Fibroblast of pulmonary artery (primary cell): ENCODE measurements at places on chromosomes 5 and 9.
A peak's percentile ranks its signal among the peaks of the same experiment; 100 is the strongest.

DNA sequence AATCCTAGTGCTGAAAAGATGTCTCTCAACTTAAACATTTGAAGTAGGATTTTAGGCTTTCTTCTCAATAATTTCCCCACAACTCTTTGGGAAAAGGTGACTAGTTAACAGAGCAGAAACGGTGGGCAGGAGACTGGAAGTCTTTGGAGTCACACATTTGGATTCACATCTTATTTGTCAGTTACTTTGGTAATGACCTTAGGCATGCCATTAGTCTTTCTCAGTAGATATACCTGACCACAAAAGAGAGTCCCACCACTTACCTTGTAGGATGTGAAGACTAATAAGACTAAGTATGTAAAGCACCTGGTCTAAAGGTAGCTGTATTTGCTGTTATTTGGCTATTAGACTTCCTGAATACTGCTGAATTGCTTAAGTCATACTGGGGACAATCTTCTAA, 35.4 kb downstream of the DAP start:
- DNase-seq = no peak

- peak; percentile 39 for DNase-seq
Measured at GRCh38 chr5:4130819-4131218, 535.2 kb downstream of the IRX1 start.

DNA sequence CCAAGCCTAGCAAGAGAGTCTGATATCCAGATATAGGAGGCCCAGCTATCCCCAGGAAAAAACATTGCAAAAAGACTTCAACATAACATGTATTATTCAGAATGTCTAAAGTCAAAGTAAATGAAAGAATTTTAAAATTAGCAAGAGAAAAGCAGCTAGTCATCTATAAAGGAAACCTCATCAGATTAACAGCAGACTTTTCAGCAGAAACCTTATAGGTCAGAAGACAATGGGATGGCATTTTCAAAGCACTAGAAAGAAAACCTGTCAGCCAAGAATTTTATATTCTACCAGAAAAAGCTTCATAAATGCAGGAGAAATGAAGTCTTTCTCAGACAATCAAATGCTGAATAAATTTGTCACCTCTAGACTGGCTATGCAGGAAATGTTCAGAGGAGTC, 9.9 kb downstream of the OR1L3 start:
- no peak for DNase-seq

- no peak for DNase-seq
Measured at GRCh38 chr5:111122398-111122797, 30.2 kb downstream of the WDR36 start.

- no peak for DNase-seq
Measured at GRCh38 chr9:98851730-98852459, 44.4 kb downstream of the GALNT12 start.

GRCh38 chr5:2505217-2505616, 246.3 kb downstream of the IRX2 start:
- no peak for DNase-seq
